Smooth muscle cell of the brain vasculature (primary cell): ENCODE measurements at places on chromosomes 2 and 18.

DNA sequence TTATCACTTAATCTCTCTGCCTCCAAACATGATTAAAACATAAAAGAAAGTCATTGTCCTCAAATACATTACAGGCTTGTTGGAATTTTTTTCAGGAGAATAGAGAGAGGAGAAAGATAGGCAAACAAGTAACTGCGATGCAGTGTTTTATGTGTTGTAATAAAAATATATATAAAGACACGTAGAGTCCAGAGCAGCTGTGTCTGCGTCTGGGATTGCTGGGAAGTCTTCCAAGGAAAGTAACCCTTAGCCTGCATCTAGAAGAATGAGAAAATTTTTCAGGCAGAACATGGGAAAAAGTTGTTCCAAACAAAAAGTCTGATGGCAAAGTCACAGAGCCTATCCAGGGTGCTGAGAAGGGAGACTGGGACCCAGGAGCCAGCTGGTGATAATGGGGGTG lies 91.8 kb upstream of the ST6GAL2 start:
- DNase-seq: peak; percentile 50

- no peak for DNase-seq
Measured at GRCh38 chr18:35683021-35683420, 101.5 kb downstream of the GALNT1 start.

DNA sequence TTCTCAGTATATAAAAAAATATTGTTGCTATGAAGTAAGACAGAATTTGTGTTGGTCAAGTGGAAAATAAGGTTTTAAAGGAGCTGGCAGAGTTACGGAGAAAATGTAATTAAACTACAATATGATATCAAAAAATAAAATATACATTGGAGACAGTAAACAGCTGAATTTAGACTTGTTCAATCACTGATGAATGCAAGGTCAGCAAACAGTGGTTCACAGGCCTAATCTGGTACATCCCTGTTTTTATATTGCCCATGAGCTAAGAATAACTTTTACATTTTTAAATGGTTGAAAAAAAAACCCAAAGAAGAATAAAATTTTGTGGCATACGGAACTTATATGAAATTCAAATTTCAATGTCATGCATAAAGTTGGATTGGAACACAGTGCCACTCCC lies 131.0 kb upstream of the TRIB2 start:
- no peak for DNase-seq

DNA sequence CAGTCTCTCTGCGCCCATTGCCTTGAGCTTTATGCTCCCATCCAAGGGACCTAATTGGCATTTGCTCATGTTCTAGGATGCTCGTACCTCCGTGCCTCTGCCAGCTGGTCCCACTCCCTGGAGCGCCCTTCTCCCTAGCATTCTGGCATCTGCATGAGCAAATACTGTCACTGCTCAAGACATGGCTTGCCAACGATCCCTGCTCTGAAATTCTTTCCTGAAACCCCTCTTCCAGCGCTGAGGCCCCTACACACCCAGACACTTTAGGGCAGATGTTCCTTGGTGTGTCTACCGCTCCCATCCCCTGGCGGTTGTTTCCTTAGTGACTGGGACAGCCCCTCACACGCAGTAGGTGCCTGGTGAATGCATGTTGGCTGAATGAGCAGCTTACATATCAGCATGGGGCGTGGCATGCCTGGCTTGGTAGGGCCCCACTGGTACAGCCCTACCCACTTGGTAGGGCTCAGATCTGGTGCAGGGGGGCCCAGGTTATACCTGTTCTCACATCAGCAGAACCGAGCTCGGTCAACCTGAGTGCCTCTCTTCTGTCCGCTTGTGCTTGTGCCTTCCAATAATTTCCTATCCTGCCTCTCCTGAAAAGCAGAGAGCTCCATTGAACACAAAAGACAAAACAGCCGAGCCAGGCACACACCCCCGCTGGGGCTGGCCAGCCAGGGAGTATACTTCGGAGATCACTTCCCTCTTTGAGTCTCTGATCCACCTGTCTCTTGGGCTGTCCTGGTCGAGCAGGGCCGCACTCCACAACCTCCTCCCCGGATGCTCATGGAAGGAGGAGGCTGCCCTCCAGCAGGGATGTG lies 59.2 kb downstream of the INHBB start:
- DNase-seq: no peak

GRCh38 chr2:232478571-232479340 lies 8.9 kb downstream of the ECEL1 start:
- no peak for DNase-seq

GRCh38 chr2:124347209-124347608 lies 322.1 kb downstream of the CNTNAP5 start:
- no peak for DNase-seq

DNA sequence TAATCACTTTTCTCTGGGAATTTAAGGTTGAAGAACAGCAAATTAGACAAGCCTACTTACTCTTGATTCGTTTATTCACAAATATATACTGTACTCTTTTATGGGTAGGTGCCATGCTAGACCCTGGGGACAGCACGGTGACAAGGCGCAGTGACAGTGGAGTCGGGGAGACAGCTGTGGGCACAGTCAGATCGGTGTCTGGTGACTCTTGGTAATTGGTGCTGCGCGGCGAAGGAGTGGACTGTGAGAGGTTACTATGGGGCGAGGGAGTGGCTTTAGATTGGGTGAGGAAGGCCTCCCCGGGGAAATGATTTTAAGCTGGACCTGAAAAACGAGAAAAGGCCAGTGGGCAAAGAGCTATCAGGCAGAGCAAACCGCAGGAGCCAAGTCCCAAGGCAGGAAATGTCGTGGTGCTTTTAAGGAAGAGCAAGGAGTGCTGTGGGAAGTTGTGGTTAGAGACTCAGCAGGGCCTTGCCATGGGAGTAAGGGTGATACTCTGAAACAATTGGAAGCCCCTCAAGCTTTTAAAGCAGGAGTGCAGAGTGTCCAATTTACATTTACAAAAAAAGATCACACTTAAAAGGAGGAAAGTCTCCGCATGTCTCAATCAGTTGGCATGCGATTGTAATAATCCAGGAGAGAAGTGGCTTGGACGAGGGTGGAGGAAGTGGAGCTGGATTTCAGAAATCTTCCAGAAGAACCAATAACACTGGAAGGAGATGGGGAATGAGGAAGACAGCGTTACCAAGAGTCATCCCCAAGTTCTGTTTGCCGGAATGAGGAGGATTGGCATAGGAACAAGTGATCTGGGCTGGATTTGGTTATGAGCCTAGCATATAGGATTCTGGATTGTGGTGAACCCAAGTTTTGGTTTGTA lies 36.1 kb upstream of the TXNDC2 start:
- no peak for DNase-seq

GRCh38 chr18:50819027-50819727 lies 639 bp downstream of the MRO start:
- DNase-seq: no peak

- no peak for DNase-seq
Measured at GRCh38 chr2:64453770-64454385, at the start of gene LGALSL. TSS of gene LGALSL (plus strand) at chr2:64454162. CDS start at chr2:64454546, 384 bp downstream.

DNA sequence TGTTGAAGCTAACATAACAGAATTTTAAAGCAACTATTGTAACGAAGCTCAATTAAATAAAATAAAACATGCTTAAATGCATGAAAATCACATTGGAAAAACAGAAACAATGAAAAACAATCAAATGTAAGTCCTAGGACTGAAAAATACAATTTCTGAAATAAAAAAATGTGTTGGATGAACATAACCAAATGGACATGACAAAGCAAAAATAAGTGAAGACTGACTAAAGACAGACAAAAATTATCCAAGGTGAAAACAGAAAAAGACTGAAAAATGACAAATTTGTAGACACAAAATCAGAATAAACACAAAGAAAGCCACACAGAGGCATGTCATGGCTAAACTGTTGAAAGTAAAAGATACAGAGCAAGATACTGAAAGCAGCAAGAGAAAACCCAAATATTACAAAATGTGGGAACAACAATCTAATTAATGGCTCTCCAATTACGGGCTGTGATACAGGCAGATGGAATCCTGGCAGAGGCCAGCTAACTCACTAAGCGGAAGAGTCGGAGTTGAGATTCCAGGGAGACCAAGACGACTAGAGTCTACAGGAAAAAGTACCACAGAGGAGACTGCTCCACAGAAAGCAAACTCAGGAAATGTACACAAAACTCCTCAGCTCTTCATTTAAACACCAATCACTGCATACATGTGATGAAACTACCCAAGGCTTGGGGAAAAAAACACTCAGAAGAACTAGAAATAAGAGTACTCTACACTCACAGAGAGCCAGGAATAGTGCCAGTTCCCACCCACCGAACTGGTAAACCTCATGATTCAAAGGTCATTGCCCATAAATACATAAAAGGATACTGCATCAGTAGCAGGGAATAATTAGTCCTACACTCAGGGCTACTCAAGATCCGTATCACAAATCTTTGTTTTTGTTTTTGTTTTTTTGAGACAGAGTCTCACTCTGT lies 83.6 kb downstream of the ATAD2B start:
- no peak for DNase-seq

DNA sequence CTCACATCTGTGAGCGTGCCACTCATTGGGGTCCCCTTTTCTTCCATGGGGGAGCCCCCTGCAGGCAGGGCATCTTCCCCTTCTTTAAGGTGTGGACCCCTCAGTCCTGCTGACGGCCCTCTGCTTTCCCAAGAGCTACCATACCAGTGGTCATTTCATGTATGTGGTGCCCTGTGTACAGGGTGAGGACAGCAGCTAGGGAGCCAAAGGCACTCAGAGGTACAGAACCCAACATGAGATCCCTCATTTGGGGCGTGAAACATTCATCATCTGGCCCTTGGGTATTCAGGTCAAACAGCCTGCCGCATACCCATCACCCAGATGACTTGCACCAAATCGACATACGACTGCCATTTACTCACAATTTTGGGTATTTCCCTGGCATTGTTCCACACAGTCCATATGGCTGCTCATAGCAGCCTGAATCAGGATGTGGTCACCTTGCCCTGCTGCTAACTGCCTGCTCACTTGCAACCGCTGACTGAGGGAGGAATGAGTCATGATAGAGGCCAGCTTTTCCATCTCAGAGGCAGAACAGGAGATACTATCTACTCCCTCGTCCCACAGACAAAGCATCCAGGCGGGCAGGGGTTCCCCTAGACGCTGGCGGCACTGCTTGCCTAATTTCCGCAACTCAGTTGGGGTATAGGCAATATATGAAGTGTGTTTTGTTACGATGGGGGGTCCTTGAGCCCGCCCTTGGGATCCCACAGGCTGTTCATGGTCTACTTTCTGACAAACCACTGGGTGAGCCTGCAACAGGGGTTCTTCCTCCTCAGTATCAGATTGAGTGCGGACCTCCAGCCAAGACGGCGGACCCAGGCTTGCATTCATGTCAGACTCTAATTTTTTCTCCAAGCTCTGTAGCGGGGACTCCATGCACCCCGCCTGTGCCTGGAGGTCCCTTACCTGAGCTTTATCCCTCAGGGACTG lies 228.6 kb downstream of the SATB2 start:
- DNase-seq: peak; percentile 15
